ENCODE measurements at places on chromosomes 12 and 14. TPM values are rescaled to one million over a fixed set of nuclear protein-coding genes. Genes with fewer than 3 reads are reported as not detected.
A peak's percentile ranks its signal among the peaks of the same experiment; 100 is the strongest.

ACSS3 gene
- not detected for total RNA-seq

JAG2 gene
- total RNA-seq: not detected

DNA sequence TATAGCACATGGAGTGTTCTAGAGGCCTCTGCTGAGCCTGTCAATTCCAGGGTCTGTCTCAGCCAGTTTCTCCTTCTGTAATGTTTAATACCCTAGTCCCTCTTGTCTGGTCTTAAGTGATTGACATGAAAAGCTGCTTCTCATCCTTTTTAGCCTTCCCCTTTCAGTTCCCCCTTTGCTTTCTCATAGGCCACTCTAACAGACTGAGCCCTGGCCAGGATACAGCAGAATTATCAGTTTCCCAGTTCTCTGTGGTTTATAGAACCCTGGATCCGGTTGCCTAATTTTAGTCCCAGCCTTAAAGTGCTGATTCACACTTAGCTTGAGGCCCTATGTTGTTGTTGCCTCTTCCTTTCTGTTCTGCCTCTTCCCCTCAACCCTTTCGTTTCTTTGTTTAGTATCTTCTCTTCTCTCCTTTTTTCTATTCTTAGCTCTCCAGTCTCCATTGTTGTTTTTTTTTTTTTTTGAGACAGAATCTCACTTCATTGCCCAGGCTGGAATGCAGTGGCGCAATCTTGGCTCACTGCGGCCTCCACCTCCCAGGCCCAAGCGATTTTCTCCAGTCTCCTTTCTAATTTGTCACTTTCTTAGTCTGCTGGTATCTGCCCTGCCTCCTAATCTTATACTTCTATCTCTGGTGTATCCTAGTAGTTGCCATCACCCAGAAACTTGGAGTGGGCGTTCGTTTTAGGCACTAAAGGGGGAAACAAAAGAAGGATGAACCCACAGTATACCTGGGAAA, 2.9 kb upstream of the BIN2 start:
- peak; percentile 66 for DNase-seq

- DNase-seq: no peak
Measured at GRCh38 chr12:89236748-89237383, 115.4 kb downstream of the DUSP6 start.
